ENCODE measurements at places on chromosomes 16 and 17.

DNA sequence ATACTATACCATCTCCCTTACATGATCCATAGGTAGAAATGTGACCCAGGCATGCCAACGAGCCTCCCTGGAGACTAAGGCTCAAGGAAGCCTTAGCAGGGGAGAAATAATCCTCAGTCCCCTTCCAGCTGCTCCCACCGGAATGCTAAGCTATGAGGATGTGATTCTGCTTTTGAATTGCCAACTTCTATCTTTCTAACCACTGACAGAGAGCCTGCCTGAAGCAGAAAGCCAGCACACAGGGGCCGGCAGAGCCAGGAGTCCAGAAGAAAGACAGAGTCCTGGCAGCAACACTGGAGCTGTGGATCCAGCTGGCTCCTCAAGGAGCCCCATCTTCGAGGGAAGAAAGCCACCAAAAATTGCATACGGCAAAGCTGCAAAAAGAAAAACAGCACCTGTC, 579.6 kb upstream of the CDH5 start:
- no peak overlapping the region for H3K27ac ChIP-seq
- no peaks in the 10 kb centered on the region for H3K27me3 ChIP-seq
- no peaks in the 10 kb centered on the region for H3K36me3 ChIP-seq
- peaks cover 11% of the 10 kb centered on the region for H3K4me1 ChIP-seq

GRCh38 chr16:6573577-6573976, 759.1 kb upstream of the RBFOX1 start:
- peaks cover 2% of the 10 kb centered on the region for H3K4me1 ChIP-seq
- no peak overlapping the region for H3K4me3 ChIP-seq
- DNase-seq: no peak
- no peak overlapping the region for H3K27ac ChIP-seq

DNA sequence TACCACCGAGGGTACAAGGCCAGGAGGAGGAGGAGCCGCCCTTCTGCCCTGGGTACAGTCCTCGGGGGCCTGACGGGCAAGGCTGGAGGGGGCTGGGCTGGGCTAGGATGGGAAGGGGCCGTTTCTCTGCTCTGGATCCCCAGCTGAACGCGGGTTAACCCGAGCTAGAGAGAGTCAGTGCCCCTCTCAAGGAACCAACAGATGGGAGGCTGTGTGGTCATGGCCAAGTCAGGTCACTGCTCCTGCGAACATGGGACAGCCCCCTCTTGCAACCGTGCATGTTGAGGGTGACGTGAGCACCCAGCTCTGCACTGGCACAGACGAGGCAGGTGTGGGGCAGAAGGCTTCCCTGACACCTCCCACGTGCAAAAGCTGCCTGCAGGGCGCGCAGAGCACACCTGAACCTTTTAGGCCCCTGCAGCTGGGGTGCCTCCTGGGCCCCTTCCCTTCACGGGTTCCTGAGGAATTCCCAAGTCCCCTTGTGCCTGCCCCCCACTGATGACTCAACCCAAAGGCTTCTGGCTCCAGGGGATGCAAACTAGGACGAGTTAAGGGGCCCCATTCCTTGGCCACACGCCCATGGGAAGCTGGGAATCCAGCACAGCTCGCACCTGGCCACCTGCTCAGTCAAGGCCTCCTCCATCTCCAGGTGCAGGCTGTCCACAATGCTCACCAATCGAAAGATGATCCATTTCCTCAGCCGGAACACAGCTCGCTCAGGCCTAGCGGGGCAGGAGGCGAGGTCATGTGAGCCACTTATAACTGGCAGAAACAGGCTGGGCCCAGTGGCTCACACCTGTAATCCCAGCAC, 6.3 kb downstream of the MYBBP1A start:
- peaks cover 5% of the 10 kb centered on the region for H3K4me1 ChIP-seq
- peaks cover 14% of the 10 kb centered on the region for H3K36me3 ChIP-seq
- H3K27me3 ChIP-seq: no peaks in the 10 kb centered on the region
- H3K27ac ChIP-seq: no peak overlapping the region
- no peak overlapping the region for H3K4me3 ChIP-seq
- DNase-seq: peak; percentile 7

- no peak for DNase-seq
- H3K27ac ChIP-seq: no peak overlapping the region
- H3K36me3 ChIP-seq: no peaks in the 10 kb centered on the region
- no peak overlapping the region for H3K4me3 ChIP-seq
Measured at GRCh38 chr16:16973707-16974591, 496.8 kb downstream of the XYLT1 start.

- no peaks in the 10 kb centered on the region for H3K36me3 ChIP-seq
- no peak for DNase-seq
- no peak overlapping the region for H3K4me3 ChIP-seq
- peaks cover 2% of the 10 kb centered on the region for H3K4me1 ChIP-seq
- H3K27me3 ChIP-seq: peaks cover 13% of the 10 kb centered on the region
- H3K27ac ChIP-seq: no peak overlapping the region
Measured at GRCh38 chr16:15398618-15399316, 3.2 kb downstream of the MPV17L start.

GRCh38 chr16:9907752-9908151, 274.5 kb downstream of the GRIN2A start:
- no peak overlapping the region for H3K27ac ChIP-seq
- no peaks in the 10 kb centered on the region for H3K36me3 ChIP-seq

DNA sequence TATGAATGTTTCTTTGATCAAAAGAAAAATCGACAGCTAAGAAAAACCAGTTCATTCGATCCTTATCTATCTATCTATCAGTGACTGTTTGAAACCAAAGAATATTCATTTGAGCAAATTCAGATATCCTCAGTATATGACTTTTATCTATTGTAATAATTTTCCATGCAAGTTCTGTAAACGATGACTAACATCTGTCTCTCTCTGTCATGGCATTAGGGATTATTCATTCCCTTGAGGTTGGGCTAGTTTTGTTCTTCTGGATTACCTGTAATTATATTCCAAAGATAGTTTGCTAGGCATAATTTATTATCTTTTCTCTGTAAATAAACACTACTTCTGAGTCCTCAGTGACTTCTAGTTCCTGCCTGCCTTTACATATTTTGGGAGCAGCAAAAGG, 497.7 kb upstream of the CDH11 start:
- no peak overlapping the region for H3K27ac ChIP-seq
- DNase-seq: no peak
- H3K4me1 ChIP-seq: peaks cover 34% of the 10 kb centered on the region
- H3K27me3 ChIP-seq: peaks cover 19% of the 10 kb centered on the region
- no peak overlapping the region for H3K4me3 ChIP-seq

DNA sequence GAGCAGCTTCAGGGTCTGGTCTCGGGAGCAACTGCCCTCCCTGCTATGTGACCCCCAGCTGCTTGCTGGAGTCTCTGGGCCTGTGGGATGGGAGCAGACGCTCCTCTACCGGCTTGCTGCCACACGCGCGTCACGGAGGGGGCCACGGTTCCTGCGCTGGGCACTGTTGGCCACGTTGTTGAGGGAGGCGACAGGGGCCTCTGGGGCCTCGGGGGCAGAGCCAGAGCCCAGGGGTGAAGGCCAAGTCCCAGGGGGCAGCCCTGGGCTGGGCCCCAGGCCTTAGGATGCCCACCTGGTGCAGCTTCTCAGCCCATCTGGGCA, 56.6 kb downstream of the ZFPM1 start:
- DNase-seq: no peak
- no peak overlapping the region for H3K4me3 ChIP-seq
- no peak overlapping the region for H3K27ac ChIP-seq

GRCh38 chr17:9553596-9553995, 22.0 kb downstream of the STX8 start:
- peaks cover 5% of the 10 kb centered on the region for H3K36me3 ChIP-seq
- H3K4me3 ChIP-seq: no peak overlapping the region
- H3K27me3 ChIP-seq: no peaks in the 10 kb centered on the region
- H3K4me1 ChIP-seq: no peaks in the 10 kb centered on the region

DNA sequence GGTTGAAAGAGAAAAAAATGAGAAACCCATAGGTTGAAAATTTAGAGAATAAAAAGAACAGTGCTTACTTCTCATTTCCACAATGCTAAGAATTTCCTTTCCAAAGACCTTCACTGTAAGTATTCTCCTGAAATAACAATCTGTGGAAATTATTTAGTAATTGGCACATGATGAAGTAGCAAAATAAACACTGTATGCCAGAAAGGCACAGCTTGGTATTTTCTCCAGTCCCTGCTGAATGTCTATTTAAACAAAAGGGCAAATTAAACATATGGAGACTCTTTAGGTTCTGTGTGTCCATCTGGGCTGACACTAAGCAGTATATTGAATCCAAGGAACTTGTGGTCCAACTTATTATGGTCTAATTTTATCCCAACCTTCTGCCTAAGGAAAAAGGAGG, 46.1 kb downstream of the CHCT1 start:
- no peaks in the 10 kb centered on the region for H3K27me3 ChIP-seq
- no peak overlapping the region for H3K27ac ChIP-seq
- peaks cover 44% of the 10 kb centered on the region for H3K36me3 ChIP-seq
- DNase-seq: no peak
- peaks cover 12% of the 10 kb centered on the region for H3K4me1 ChIP-seq
- no peak overlapping the region for H3K4me3 ChIP-seq

DNA sequence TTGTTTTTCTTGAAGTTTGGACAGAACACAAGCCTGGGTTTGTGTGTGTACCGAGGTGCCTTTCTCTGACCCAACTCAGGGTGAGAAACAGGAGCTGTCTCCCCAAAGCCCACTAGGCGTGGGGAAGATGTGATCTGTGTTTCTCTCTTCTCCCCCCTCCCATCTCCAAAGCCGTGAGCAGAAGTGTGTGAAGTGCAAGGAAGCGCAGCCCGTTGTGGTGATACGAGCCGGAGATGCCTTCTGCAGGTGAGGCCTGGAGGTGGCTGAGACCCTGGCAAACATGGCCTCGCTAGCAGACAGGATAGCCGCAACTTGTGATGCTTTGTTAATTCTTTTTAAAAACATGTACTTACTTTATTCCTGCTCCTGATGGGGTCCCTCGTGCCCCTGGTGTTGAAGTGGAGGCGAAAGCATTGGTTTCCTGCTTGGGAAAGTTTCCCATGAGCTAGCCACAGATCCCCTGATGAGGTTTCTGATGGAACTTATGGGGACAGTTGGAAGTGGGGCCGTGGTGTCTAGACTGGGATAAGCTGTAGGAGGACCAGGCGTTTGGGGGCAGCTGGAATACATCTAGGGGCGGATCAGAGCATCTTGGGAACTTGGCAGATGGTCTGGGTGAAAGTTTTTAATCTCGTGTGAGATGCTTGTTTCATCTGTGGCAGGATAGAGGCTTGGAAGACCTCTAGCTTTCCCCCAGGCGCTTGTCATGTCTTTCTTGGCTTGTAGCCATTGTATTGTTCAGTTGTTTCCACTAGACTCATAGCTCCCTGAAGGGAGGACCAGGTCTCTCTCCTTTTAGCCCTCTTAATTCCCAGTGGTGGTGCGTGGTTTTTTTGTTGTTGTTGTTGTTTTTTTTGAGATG, 893 bp downstream of the CTU2 start:
- no peaks in the 10 kb centered on the region for H3K27me3 ChIP-seq
- H3K36me3 ChIP-seq: no peaks in the 10 kb centered on the region
- no peak for DNase-seq
- H3K27ac ChIP-seq: peak overlapping the region; percentile 83
- peak overlapping the region; percentile 67 for H3K4me3 ChIP-seq

DNA sequence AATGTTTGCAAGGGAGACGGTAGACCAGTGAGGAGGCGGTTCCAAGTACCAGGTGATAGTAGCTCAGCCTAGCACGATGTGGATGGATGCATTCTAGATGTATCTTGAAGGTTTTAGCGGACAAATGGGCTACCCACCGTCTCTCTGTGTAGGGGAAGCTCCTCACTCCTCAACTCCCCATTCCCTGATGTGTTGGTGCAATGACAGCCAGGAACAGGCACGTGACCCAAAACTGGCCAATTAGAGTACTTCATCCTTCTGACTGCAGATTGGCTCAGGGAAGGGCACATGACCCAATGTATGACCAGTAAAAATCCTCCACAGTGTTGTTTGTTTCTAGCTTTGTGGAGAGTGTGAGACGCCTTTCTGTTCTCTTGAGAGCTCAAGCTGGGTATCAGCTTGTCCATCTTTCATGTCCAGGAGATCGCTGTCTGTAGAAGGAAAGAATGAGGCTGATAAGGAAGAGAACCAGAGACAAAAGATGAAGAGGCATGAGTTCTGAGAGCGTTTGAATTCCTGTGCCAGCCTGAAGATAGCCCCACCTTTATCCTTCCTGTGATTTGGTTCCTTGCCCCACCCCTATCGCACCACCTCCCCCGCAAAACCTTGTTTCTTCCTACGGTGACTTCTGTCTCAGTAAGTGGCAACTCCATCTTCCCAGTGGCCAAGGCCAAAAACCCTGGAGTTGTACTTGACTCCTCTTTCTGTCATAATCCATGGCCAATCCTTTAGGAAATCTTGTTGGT, 2.3 kb upstream of the BORCS6 start:
- H3K27ac ChIP-seq: no peak overlapping the region
- H3K36me3 ChIP-seq: no peaks in the 10 kb centered on the region
- no peak overlapping the region for H3K4me3 ChIP-seq

GRCh38 chr16:75660321-75660720, 12.7 kb downstream of the TERF2IP start:
- no peak overlapping the region for H3K27ac ChIP-seq
- no peaks in the 10 kb centered on the region for H3K27me3 ChIP-seq
- no peak for DNase-seq
- peaks cover 30% of the 10 kb centered on the region for H3K36me3 ChIP-seq

- H3K27ac ChIP-seq: no peak overlapping the region
- no peaks in the 10 kb centered on the region for H3K27me3 ChIP-seq
- DNase-seq: no peak
- H3K36me3 ChIP-seq: no peaks in the 10 kb centered on the region
- peaks cover 38% of the 10 kb centered on the region for H3K4me1 ChIP-seq
Measured at GRCh38 chr16:57809276-57810196, 7.2 kb upstream of the KIFC3 start.

- H3K27ac ChIP-seq: no peak overlapping the region
- no peak for DNase-seq
- H3K4me1 ChIP-seq: no peaks in the 10 kb centered on the region
- H3K27me3 ChIP-seq: no peaks in the 10 kb centered on the region
Measured at GRCh38 chr17:28306954-28307401, 12.0 kb upstream of the TMEM97 start.

DNA sequence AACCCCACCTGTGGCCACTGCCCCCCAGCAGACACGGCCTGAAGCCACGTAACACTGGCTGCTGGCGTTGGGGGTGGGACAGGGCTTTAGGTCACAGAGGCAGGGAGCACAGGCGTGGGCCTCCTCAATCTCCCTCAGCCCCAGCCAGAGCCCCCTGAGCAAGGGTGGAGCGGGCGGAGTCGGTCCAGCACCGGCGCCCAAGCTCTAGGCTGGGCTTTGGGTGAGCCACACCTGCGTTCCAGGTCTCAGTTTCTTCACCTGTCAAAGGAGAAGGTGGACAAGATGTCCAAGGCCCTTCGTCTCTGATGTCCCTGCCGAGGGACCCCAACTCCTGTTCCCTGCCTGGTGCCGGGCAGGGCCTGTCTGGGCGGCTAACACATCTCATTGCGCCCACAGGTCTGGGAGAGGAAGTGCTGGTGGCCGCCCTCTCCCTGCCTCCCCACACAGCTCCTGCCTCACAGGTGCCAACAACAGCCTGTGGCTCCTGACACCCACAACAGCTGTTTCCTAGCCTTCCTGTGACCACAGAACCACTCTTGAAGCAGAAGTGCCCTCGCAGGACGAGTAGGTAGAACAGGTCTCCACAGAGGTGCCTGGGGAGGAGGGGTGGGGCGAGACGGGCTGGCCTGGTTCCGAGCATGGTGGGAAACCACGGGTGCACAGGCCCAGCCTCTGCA, 12.0 kb downstream of the FAM83G start:
- no peaks in the 10 kb centered on the region for H3K27me3 ChIP-seq
- H3K27ac ChIP-seq: no peak overlapping the region
- no peak overlapping the region for H3K4me3 ChIP-seq
- DNase-seq: no peak
